Stomach (tissue), 19 donors: ENCODE measurements at places on chromosomes 13 and 19. TPM values are rescaled to one million over a fixed set of nuclear protein-coding genes. Genes with fewer than 3 reads are reported as not detected.

CD70 gene
- total RNA-seq, result not detected

LRRC4B gene
- 0.45 TPM for total RNA-seq

DNA sequence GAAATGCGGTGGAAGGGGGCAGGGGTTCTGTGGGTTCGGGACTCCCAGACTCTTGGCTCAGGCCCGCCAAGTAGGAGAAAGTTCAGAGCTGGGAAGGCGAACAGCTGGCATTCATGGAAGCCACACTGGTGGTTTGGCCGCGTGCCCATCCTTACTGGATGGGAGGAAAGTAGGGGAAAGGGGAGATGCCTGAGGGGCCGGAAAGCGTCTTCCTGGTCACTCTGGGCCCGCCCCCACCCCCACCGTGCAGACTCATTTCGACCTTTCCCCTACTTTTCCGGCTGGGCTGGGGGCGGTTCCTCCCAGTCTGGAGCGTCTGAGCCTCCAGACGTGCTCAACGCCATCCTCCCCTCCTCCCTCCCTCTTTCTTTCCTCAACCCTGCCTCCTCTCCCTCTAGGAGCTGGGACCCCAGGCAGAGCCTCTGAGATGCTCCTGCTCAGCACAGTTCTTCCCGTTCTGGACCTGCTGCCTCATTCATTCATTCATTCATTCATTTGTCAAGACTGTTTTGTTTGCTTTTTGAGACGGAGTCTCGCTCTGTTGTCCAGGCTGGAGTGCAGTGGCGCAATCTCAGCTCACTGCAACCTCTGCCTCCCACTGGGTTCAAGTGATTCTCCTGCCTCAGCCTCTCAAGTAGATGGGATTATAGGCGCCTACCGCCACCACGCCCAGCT lies 3.5 kb downstream of the ANGPTL4 start:
- peak; percentile 95 for DNase-seq

- no peak for DNase-seq
These were observed 7.4 kb downstream of the MLLT1 start for GRCh38 chr19:6272411-6272791.

DNA sequence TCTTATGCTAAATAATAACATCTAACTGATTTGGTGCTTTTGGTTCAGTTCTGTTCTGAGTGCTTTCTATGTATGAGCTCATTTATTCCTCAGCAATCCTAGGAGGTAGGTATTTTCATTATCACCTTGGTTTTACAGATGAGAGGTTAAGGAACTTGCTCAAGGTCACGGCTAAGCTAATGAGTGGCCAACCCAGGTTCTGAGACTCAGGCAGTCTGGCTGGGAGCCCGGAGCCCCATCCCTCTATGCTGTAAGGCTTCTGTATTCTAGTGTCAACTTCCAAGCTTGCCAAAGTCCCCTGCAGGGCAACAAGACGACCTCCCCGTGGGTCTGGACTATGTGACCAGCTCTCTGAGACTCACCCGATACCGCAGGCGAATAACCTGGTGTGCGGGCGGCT lies 60.5 kb downstream of the PARP4 start:
- no peak for DNase-seq

- DNase-seq, result peak; percentile 7
These were observed 68.1 kb downstream of the UFM1 start for GRCh38 chr13:38417727-38418126.

CDX2 gene
- total RNA-seq, result not detected

GRCh38 chr13:70755456-70755855 lies 647.2 kb upstream of the KLHL1 start:
- peak; percentile 3 for DNase-seq

PALM gene
- 88.9 TPM for total RNA-seq

PRODH2 gene
- total RNA-seq, result not detected

- DNase-seq, result no peak
These were observed 5.5 kb downstream of the SF3A2 start for GRCh38 chr19:2242092-2242537.

DNA sequence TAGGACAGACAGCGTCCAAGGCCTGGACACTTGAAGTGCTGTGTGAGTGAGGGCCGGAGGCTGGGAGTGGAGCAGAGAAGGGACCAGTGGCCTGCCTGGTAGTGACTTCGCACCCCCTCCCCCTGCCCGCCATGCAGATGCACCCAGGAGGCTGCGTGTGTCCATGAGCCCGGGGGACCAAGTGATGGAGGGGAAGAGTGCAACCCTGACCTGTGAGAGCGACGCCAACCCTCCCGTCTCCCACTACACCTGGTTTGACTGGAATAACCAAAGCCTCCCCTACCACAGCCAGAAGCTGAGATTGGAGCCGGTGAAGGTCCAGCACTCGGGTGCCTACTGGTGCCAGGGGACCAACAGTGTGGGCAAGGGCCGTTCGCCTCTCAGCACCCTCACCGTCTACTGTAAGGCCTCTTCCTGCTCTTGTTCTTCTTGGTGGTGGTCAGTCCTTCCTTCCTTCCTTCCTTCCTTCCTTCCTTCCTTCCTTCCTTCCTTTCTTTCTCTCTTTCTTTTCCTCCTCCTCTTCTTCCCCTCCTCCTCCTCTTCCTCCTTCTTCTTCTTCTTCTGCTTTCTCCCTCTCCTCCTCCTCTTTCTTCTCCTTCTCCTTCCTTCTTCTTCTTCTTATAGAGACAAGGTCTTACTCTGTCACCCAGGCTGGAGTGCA lies 6.0 kb upstream of the FFAR1 start:
- DNase-seq, result no peak

LIN7B gene
- 10.3 TPM for total RNA-seq

GRCh38 chr13:113539822-113540221 lies 44.7 kb upstream of the TFDP1 start:
- DNase-seq, result no peak

- DNase-seq, result no peak
These were observed 74.2 kb downstream of the TSHZ3 start for GRCh38 chr19:31275068-31275334.

DNA sequence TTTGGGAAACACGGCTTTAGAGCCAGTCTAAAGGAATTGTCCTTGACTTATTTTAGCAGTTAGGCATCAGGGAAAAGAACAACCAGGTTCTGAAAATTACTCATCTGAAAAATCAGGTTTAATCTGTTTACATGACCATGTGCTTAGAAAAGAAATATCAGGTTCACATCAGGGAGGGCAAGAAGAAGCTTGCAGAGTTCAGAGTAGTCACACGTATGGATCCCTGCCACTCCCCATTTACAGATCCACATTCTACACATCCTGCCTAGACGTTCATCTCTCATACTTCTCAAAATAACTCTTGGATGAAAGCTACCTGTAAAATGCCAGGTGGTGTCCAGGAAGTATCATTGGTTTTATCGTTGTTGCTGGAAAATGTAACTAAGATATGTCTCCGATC lies 14.0 kb upstream of the PHF11 start:
- no peak for DNase-seq
